ENCODE measurements at places on chromosomes 11 and 22.

GRCh38 chr11:125512106-125512505 is 16.0 kb upstream of the FEZ1 start:
- DNase-seq = no peak

GRCh38 chr22:29307596-29308147 is 1.2 kb downstream of the GAS2L1 start:
- no peak for DNase-seq

- no peak for DNase-seq
These were observed 5.1 kb downstream of the DGCR2 start for GRCh38 chr22:19117111-19117512.

GRCh38 chr11:87081358-87081757 is 43.6 kb downstream of the TMEM135 start:
- DNase-seq = no peak

GRCh38 chr11:57303990-57304579 is 20.7 kb downstream of the TNKS1BP1 start:
- DNase-seq = no peak

DNA sequence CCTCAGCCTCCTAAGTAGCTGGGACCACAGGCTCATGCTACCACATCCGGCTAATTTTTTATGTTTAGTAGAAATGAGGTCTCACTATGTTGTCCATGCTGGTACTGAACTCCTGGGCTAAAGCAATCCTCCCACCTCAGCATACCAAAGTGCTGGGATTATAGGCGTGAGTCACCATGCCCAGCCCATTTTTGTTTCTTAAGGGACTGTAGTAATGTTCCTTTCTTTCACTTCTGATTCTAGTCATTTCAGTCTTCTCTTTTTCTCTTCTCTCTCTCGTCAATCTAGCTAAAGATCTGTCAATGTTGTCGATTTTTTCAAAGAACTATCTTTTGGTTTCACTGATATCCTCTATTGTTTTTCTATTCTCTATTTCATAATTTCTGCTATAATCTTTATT is 111.0 kb upstream of the APOA1 start:
- DNase-seq = peak; percentile 84

- DNase-seq = no peak
These were observed 74.7 kb downstream of the MED15 start for GRCh38 chr22:20582171-20582511.

- peak; percentile 44 for DNase-seq
These were observed 108.2 kb upstream of the OR4B1 start for GRCh38 chr11:48108231-48109045.

GRCh38 chr11:57649826-57650738 is at the start of gene YPEL4:
Gene YPEL4, minus strand, starts transcription at chr11:57649912. Its CDS starts 2,805 bp downstream, at chr11:57647107.
- DNase-seq = peak; percentile 35

DNA sequence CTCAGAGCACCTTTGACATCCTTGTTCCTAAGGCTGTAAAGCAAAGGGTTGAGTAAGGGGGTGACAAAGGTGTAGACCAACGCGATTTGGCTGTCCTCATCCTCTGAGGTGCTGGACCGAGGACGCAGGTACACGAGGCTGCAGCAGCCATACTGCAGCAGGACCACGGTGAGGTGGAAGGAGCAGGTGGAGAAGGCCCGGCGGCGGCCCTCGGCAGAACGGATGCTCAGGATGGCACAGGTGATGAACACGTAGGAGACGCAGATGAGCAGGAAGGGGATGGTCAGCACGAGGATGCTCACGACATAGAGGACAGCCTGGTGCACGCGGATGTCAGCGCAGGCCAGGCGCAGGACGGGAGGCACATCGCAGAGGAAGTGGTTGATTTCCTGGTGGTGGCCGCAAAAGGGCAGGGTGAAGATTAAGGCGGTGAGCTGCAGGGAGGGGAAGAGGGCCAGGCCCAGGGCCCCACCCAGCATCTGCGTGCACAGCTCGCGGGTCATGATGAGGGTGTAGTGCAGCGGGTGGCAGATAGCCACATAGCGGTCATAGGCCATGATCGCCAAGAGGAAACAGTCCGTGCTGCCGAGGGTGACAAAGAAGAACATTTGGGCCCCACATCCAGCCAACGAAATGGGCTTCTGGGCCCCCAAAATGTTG is 632 bp downstream of the OR10Q1 start:
- no peak for DNase-seq

DNA sequence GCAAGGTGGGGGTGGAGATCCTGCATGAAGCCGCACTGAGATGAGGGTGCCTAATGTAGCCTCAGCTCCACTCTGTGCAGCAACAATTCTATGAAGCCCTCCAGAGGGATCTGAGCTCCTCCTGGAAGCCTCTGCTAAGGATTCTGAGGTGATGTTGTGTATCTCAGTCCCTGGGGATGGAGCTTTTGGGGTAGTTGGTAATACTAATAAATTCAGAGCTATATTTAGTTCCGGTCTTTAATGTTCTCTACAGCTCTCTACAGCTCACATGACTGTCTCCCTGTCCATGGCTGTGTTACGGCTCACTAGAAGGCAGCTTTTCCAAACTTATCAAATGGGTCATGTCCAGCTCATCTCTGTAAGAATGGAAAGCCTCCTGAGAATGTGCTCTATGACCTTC is 93.4 kb downstream of the ISX start:
- no peak for DNase-seq
